Heart left ventricle (tissue), 16 donors: ENCODE measurements at places on chromosomes 16 and 17.

- DNase-seq = peak; percentile 15
Observed at GRCh38 chr17:804541-805435, 22.6 kb downstream of the MRM3 start.

GRCh38 chr16:64250866-64251265 is 871.0 kb downstream of the CDH11 start:
- no peak for DNase-seq

DNA sequence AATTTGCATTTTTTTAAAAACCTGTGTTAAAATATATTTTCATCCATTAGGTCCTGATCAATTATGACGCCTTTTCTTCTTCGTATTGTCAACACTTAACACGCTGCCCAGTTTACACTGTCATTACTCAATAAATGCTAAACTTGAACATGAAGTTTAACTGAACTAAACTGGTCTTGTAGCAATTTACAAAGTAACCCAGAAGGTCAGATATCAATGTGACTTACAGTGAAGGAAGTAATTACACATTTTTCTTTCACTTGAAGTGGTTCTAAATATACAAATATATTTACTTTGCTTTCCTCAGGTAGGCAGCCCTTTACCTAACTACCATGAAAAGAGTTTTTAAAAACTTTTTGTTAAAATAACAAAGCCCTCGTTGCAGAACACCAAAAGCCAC is 256.5 kb upstream of the AXIN2 start:
- DNase-seq = no peak

DNA sequence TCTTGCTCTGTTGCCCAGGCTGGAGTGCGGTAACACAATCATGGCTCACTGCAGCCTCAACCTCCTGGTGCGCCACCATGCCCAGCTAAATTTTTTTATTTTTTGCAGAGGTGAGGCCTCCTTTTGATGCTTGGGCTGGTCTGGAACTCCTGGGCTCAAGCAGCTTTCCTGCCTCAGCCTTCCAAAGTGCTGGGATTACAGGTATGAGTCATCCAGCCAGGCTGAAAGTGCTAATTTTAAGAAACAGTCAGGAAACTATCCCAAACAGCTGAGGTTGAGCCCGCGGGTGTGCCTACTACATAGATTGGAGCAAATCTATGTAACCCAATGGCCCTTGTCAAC is 738 bp upstream of the XPO6 start:
- DNase-seq = no peak

- no peak for DNase-seq
Observed at GRCh38 chr17:34008125-34008524, 247.0 kb upstream of the CCL2 start.

DNA sequence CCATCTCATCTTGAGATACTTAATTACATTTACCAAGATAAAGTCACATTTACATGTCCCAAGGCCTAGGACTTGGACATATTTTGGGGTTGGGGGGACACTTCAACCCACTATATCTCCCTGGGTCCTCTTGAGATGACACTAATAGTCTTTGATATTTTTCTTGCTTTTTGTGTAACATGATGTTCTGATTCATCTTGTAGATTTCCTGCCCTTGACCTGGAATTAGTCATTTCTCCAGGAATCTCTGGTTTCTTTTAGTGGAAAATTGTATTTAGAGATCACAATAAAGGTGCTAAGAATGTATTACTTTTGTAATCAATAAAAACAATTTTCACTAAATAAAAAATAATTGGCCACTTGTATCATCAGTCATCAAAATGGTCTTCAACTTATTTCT is 157.3 kb downstream of the VPS53 start:
- no peak for DNase-seq

GRCh38 chr16:66923247-66923731 is 2.0 kb downstream of the RRAD start:
- DNase-seq = peak; percentile 78

DNA sequence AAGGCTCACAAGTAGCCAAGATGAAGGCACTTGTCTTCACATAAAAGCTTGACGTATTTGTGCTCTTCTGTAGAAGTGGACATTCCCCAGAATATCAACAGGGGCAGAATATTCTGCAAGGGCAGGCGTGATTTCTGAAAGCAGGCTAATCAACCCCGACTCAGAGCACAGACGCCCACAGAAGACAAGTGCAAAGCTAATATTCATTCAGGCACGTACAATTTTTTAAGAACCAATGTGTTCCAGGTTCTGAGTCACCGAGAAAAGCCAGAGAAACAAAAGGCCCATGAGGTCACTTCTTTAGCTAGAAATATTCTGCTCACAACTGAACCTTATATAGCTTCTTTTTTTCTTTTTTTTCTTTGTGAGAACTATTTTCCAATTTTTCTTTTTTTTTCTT is 121.6 kb downstream of the DNAH9 start:
- DNase-seq = no peak

DNA sequence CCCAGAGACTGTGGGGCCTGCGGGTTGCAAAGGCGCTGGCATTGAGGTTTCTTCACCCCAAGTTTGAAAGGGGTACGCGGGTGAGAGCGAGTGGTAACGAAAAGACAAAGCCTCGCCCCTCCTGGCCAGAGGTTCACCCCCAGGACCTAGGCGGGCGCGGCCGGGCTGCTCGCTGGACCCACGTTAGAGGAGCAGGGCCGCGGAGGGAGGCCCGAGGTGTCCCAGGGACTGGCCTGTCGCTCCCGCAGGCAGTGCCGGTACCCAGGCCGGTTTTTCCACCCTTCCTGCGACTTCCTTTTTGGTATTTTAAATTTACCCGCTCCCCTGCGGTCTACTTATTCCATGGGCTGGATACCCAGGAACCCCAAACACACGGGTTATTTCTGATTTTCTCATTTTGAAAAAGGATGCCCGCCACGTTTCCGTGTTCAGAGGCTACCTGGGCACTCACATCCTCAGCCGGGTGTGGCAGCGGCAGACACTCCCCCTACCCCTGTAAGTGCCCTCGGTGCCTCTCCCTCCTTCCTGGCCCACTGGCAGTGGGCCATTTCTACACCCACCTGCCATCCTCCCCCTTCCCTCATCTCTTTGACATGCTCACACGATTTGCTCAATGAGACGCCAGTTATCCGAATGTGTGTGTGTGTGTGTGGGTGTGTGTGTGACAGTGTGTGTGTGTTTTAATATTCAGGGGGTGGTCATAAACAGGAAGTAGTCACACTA is 1.6 kb upstream of the FOXL1 start:
- DNase-seq = no peak

GRCh38 chr17:68624381-68624780 is 23.2 kb upstream of the FAM20A start:
- DNase-seq = no peak

DNA sequence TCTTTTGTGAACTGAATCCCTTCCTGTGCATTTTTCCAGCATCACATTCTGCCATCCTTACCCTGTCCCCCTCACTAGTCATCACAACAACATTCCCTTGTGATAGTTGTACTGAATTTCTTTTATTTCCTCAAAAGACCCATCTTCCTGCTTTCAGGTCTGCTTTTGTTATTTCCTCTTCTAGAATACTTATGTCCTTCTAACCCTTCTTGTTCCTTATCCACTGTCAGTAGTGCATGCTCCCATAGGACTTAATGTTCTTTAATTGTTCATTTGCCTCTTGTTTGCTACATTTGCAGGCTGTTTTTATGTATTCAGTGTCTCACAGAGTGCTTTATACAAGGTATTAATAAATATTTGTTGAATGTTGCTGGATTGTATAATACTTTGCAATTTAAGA is 73.0 kb downstream of the BCAS3 start:
- DNase-seq = no peak

DNA sequence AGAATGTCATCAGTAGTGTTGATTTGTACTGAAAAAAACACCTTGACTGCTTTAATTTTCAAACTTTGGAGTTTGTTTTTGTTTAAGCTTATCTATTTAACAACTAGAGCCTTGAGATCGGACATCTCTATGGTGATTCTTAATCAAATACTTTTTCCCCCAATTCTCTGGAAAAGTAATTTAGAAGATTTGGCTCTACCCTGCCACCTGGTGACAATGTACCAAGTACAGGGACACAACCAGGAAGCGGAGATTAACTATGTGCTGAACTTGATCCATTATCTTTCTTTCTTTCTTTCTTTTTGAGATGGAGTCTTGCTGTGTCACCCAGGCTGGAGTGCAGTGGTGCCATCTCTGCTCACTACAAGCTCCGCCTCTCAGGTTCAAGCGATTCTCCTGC is 30.8 kb downstream of the USP43 start:
- no peak for DNase-seq

GRCh38 chr17:28469376-28469775 is 4.1 kb upstream of the SLC13A2 start:
- no peak for DNase-seq

GRCh38 chr17:67217446-67217845 is 27.6 kb downstream of the HELZ start:
- DNase-seq = no peak

DNA sequence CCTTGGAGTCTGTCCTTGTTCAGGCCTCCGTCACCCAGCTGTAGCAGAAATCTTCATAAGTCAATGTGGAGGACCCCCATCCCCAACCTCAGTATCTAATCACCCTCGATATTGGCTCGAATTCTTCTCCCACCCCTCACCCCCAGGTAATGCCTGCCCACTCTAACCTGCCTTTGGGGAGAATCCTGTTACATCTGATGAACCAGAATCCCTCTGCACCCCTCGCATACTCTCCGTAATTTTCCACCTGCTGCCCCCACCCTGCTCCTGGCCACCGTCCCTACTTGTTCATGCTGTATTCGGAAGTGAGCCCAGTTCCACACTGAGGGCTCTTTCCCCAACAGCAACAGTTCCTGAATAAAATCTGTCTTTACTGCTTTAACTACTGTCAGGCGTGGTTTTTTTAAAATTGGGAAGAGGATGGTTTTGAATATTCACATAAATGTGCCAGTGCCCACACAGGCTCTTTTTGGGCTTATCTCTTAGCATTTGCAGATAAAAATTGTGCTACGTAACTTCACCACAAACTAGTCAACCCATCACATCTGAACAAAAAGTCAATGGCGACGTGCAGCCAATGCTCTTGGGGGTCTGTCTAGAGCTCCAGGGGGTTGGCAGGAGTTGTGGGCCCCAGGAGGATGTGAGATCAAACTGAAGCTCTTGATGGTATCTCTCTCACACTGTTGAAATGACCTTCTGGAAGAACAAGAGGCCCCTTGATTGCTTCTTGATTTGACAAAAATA is 73.7 kb downstream of the NETO2 start:
- DNase-seq = no peak

DNA sequence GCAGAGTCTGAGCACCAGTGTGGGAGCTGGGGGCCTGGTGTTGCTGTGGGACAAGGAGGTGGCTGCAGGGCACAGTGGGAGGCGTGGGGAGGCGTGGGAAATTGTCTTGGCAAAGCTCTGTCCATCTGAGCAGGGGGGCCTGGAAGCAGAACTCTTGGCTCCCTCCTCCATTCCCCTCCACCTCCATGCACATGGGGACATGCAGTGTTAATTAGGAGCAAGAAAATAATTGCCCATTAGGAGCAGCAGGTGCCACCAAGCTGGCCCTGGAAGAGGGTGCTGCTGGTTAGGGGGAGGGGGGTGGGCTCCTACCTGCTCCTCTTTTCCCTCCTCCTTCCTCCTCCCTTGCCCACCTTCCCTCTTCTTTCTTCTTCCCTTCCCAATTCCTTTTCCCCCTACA is 4.5 kb downstream of the TTYH2 start:
- no peak for DNase-seq

DNA sequence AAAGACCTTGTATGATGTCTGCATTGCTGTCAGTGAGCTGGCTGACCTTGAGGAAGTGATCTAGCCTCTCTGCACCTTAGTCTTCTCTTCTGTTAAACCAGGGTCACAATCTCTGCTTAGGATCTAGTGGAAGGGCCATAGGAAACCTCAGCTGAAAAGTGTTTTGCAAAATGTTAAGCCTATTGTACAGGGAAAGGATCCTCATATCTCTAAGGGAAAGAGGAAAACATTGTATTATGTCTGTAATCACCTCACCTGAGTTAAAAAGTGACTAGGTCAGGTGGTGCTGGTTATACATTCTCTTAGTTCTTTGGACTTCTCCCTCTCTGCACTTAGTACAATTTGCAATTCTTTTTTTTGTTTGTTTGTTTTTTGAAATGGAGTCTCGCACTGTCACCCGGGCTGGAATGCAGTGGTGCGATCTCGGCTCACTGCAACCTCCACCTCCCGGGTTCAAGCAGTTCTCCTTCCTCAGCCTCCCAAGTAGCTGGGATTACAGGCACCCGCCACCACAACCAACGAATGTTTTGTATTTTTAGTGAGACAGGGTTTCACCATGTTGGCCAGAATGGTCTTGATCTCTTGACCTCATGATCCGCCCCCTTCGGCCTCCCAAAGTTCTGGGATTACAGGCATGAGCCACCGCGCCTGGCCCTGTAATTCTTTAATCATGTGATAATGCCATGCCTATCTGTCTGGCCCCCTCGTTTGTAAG is 2.0 kb upstream of the SEPHS2 start:
- DNase-seq = no peak

GRCh38 chr17:67044940-67045339 is 586 bp downstream of the CACNG1 start:
- no peak for DNase-seq

GRCh38 chr17:63931981-63932561 is at the start of gene CD79B:
Gene CD79B, minus strand, starts transcription at chr17:63932331. Its CDS starts 70 bp downstream, at chr17:63932261.
- DNase-seq = no peak

- no peak for DNase-seq
Observed at GRCh38 chr17:73290399-73291259, 21.2 kb downstream of the CDC42EP4 start.

DNA sequence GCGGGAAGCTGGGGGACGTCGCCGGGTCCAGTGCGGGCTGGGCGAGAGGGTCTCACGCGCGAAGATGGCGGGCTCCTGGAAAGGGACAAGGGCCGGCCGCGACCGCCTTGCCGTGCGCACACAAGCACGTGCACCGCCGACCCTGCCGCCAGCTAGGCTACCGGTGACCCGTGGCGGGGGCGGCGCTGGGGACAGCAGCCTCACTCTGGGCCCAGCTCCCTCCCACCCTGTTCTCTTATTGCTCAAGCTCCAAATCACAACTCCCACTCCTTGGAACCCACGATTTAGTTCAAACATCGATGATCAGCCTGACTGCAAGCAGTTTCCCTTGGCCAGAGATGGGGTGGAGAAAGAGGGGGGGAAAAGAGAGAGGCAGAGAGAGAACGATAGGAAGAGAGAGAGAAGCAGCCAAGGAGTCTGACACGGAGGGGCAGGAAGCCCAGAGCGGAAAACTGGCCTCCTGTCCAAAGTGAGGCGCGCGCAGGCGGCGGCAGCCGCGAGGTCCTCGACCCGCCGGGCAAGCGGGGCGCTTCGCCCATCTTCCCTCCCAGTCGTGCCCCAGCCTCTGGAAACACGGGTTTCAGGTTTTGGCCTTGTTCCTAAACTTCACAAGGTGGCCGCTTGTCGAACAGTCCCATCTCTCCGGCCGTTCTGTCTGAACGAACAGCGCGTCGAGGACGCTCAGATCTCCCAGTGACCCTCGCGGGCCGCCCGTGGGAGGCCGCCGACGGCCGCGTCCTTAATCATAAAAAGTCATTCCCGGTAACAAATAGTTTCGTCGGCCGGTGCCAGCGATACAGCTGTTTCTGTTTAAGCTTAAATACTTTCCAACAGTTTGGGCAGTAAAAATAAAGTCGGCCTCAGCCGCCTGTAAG is 1.7 kb upstream of the CBX8 start:
- DNase-seq = no peak

- DNase-seq = no peak
Observed at GRCh38 chr17:73481676-73482075, 162.6 kb downstream of the SDK2 start.

- peak; percentile 68 for DNase-seq
Observed at GRCh38 chr16:1089439-1089821, 6.6 kb downstream of the C1QTNF8 start.
